ENCODE measurements at places on chromosomes 1 and 21. TPM values are rescaled to one million over a fixed set of nuclear protein-coding genes. Genes with fewer than 3 reads are reported as not detected.

Gene VWA1
- not detected for total RNA-seq

GRCh38 chr1:45395051-45395450 is 54.8 kb upstream of the MUTYH start:
- no peaks in the 10 kb centered on the region for H3K4me1 ChIP-seq
- DNase-seq, result no peak
- H3K4me3 ChIP-seq, result no peak overlapping the region

- H3K4me1 ChIP-seq, result peaks cover 26% of the 10 kb centered on the region
- H3K27me3 ChIP-seq, result peaks cover 22% of the 10 kb centered on the region
- H3K4me3 ChIP-seq, result no peak overlapping the region
- H3K27ac ChIP-seq, result peak overlapping the region; percentile 73
- DNase-seq, result no peak
Observed at GRCh38 chr1:21670956-21671902, 2.1 kb upstream of the RAP1GAP start.

DNA sequence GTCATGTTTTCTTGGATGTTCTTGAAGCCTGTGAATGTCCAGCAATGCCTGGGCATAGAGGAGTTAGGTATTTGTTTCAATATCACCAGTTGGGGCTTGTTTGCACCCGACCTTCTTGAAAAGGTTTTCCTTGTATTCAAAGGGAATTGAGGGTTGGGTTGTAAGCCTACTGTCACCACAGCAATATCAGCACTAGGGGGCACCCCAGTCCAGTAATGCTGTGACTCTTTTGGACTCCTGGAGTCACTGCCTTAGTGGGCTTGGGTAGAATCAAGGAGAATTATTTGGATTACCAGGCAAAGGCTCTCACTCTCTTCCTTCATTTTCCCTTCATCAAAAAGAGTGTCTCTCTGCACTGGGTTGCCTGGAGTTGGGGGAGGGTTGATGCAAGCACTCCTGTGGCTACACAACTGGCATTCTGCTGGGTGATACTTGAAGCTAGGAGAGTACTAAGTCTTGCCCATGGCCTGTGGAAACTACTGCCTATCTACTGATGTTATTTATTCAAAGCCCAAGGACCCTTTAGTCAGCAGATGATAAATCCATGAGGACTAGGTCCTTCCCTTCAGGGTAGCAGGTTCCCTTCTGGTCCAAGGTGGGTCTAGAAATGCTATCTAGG is 34.5 kb downstream of the OR10R2 start:
- H3K4me1 ChIP-seq, result no peaks in the 10 kb centered on the region
- H3K4me3 ChIP-seq, result no peak overlapping the region
- H3K27ac ChIP-seq, result no peak overlapping the region
- H3K36me3 ChIP-seq, result no peaks in the 10 kb centered on the region

- H3K36me3 ChIP-seq, result no peaks in the 10 kb centered on the region
- H3K4me3 ChIP-seq, result no peak overlapping the region
- peaks cover 16% of the 10 kb centered on the region for H3K4me1 ChIP-seq
- H3K27ac ChIP-seq, result no peak overlapping the region
- H3K27me3 ChIP-seq, result no peaks in the 10 kb centered on the region
Observed at GRCh38 chr1:236287757-236288619, 6.2 kb upstream of the ERO1B start.

Gene CFAP141
- not detected for total RNA-seq

Gene NUDT4B
- total RNA-seq, result 0.69 TPM

Gene HPDL
- total RNA-seq, result 42.4 TPM

Gene SPRR2B
- total RNA-seq, result not detected

Gene LYPLAL1
- total RNA-seq, result 19.9 TPM

Gene GRIK1
- not detected for total RNA-seq

DNA sequence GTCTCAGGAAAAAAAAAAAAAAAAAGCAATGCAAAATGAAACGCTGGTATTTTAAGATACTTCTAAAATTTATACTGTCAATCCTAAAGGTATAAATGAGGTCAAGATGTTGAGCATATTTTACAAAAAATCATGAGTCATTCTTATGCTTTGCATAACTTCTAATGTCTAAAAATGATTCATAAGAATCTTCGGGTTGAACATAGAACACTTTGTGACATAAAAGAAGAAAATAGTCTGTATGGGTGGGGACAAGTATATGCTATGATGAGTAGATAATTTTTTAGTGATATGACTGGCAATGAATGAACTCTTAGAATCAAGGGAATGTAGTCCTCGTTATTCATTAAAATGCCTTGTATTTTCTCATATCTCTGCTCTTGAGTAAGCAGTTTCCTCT is 416.9 kb upstream of the USP24 start:
- H3K36me3 ChIP-seq, result no peaks in the 10 kb centered on the region
- no peak for DNase-seq
- H3K4me1 ChIP-seq, result no peaks in the 10 kb centered on the region
- H3K27me3 ChIP-seq, result no peaks in the 10 kb centered on the region
- H3K27ac ChIP-seq, result no peak overlapping the region
